Fibroblast of the aortic adventitia (primary cell): ENCODE measurements at places on chromosomes 11 and 22. TPM values are rescaled to one million over a fixed set of nuclear protein-coding genes. Genes with fewer than 3 reads are reported as not detected.
A peak's percentile ranks its signal among the peaks of the same experiment; 100 is the strongest.

MPZL2 gene
- total RNA-seq = 0.36 and 1.1 TPM in 2 replicates

MRGPRX1 gene
- not detected in 2 replicates for total RNA-seq

AP1B1 gene
- total RNA-seq = 19.0 and 46.3 TPM in 2 replicates

UPK3A gene
- not detected in 2 replicates for total RNA-seq

SYT13 gene
- total RNA-seq = not detected in 2 replicates

FBLN1 gene
- 335 and 561 TPM in 2 replicates for total RNA-seq

MAJIN gene
- not detected in 2 replicates for total RNA-seq

PVALB gene
- total RNA-seq = not detected in 2 replicates

PRG3 gene
- not detected in 2 replicates for total RNA-seq

C11orf52 gene
- total RNA-seq = 0.63 TPM in 1 of 2 replicates, not detected in the other

DNA sequence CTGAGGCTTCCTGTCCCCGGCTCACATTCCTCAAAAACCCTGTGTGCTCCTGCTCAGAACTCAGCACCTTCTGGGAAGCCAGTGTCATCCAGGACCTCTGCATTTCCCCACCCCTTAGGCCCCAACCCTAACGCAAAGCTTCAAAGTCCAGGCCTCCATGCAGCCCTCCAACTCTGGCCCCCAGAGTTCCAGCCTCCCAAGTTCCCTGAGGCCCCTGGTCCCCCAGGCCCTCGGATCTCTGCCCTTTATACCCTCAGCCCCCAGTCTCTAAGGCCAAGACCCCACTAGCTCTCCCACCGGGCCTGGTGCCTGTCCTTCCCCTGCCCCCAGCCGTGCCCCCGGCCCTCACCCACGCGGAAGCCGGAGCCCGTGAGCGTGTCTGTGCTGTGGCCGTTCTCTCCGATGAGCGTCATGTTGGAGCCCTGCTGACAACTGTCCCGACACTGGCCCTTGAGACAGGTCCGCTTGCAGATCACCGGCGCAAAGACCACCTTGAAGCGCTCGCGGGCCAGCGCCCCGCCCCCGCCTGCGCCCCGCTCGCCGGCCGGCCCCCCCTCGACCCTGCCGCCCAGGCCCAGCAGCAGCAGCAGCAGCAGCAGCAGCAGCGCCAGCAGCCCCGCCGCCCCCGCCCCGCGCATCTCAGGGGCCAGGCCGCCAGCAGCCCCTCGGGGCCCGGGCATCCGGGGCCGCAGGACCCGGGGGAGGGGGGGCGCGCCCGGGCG, 718 bp downstream of the LTBP3 start:
- peak; percentile 35 for DNase-seq

DNA sequence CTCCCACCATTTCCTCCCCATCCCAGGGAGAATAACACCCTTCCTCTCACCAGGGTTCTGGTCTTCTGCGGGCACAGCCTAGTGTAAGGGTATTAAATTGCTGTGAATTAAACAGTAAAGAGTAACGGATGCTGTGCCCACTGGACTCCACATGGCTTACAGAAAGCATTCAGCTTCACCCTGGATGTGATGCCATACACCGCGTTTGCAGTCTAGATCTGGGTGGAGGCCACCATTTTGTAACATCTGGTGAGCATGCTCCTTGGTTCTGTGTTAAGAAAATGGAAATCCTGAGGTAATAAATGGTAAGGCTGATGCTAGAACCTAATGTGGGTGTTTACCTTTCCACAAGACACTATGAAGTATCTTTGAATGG, 331.8 kb upstream of the B3GAT1 start:
- no peak for DNase-seq

GRCh38 chr11:107183953-107184352, 165.7 kb upstream of the GUCY1A2 start:
- DNase-seq = no peak

DNA sequence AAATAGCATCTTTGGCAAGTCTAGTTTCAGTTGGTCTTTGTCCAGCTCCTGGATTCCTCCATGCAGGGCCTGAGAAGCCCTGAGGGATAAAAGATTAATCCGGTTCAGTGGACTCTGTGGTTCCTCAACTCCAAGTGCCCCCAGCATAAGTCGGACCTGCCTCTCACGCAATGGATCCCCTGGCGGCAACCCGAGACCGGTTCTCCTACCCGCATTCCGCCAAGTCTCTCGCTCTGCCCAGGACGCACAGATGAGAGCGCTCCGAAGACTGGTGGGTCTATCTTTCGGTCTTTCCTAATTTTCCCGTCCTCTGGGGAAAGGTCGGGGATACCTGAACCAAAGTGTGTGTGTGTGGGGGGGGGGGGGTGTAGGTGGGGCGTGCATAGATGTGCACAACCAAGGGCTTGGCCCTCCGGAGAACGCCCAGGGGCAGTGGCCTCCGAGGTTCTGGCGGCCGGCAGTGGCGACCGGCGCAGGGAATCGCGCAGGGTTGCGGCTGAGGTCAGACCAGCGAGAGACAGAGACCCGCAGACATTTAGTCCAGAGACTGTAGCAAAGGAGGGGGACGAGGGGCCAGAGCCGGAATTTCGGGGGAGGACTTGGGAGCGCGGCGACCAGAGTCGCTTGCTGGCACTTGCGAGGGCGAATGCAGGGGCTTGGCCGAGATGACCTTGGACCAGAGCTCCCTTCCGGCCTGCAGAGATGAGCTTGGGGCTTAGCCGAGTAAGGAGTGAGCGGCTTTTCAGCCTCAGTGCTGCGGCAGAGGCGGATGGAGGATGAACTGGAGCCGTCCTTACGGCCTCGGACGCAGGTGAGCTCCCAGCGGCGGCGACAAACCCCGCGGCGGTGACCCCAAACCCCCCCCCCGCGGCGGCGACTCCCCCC, 712 bp upstream of the SLC2A11 start:
- peak; percentile 56 for DNase-seq

DNA sequence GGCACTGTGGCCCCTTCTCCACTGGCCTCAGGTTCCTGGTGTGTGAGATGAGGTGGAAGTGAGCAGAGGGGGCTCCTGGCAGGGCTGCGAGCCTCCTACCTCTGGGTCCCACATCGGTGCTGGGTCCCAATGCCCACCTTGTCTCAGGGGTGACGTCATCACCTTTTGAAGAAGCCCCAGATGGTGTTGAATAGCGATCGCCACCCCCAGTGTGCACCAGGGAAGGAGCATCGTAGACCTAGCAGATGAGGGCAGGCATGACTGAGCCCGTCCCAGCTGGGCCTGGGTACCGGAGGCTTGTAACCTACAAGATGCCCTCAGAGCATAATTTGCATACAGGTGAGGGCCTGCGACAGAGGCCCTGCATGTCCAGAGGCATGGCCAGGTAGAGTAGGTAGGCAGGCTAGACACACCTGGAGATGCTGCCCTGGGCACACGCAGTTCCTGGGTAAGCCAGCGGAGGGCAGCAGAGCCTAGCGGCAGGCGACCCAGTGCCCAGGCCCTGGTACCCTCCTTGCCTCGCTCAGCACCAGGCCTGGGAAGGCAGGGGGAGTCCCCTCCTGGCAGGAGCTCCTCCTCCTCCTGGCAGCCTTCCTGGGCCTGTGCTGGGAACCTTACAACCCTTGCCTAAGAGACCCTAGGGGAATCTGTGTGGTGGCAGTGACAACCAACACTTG, 52.5 kb downstream of the TPCN2 start:
- peak; percentile 75 for DNase-seq

DNA sequence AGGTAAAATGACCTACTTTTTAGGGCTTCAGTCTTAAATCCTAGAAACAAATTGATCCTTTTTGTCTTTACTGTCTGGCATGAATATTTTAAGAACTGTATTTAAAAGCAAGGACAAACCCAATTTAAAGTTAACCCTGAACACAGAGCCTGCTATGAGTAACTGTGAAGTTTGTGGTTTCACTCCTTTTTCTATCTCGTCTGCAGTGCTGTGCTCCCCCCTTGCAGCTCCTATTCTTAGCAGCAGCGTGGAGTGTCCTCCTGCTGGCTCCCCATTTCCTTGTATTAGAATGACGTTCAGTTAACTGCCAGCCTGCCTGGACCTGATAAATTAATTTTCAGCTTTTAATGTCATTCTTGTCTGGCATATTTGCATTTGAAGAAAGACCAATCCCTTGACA, 40.0 kb upstream of the LRRC4C start:
- no peak for DNase-seq

GRCh38 chr11:76560219-76560618, 110.3 kb downstream of the LRRC32 start:
- no peak for DNase-seq

DNA sequence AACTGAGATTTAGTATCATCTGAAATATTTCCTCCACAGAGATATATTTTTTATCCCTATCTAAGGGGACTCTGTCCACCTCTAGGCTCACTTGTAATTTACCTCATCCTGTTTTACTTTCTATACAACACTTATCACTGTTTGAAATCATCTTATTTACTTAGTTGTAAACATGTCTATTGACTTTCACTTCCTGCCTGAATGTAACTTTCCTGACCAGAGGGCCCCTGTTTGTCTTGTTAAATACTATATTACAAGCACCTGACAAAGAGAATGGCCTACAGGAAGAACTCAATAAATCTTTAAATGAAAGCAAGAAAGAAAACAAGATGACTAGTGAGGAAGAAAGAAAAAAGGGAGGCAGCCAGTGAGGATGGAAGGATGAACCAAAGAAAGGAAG, 1727.5 kb downstream of the LRRC4C start:
- no peak for DNase-seq

GRCh38 chr11:72561856-72562255, 112.4 kb downstream of the PDE2A start:
- peak; percentile 81 for DNase-seq

DNA sequence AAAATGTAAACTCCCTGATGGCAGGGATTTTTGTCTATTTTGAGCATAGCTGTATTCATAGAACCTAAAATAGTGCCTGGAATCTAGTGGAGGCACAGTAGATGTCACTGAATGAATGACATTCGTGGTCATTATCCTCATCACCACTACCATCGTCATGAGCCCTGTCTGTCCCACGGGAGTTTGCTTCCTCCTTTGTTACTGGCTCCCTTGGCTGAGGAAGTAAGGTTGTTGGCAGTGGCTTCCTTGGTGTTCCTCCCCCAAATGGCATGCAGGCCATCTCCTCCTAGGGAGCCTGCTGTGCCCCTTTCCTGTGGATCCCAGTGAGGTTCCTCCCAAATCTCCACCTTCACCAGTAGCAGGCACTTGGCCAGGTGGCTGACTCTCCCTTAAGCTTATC, 183.0 kb downstream of the CEP164 start:
- no peak for DNase-seq

GRCh38 chr11:17188675-17189074, 19.1 kb downstream of the PIK3C2A start:
- no peak for DNase-seq

GRCh38 chr22:49865156-49865555, 11.5 kb downstream of the ZBED4 start:
- no peak for DNase-seq

GRCh38 chr11:128906185-128907050, 15.3 kb downstream of the KCNJ5 start:
- no peak for DNase-seq

DNA sequence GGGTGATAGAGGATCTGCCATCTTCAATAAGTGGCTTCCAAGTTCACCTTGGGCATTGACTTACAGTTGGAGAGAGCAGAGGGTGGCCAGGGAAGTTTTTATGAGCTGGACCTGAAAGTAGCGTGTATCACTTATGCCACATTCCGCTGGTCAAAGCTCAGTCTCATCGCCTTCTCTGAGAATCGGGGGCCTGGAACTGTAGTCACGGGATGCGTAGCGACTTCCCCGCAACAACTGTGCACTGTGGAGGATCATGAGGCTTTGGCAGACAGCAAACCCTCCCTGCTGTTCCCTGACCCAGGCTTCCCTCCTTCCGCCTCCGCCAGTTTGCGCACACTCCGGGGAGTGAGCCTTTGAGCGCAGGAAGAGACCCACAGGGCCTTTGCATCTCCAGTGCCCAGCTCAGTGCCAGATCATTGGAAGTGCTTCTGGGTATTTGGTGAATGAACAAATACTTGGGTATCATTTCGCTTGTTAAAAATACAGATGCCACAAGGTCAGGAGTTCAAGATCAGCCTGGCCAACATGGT, 95.5 kb downstream of the CEP164 start:
- no peak for DNase-seq

GRCh38 chr11:125299061-125299615, 134.6 kb downstream of the PKNOX2 start:
- no peak for DNase-seq
